ENCODE measurements at places on chromosomes 12 and 14. TPM values are rescaled to one million over a fixed set of nuclear protein-coding genes. Genes with fewer than 3 reads are reported as not detected.

DNA sequence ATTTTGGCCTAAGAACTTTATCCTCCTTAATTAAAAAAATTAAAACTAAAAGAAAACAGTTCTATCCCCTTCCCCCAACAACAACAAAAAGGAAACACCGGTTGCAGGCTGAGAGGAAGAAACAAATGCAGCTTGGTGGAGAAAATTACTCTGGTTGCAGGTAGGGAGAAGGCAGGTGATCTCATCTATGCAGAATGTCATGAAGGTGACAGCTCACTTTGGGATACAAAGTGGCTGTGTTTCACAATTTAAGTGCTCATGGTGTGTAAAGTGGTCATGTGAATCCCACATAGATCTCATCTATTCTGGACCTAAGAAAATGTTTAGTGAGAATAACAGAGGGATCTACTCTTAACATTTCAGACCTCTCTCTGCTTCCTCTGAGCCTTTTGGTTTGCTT is 219.7 kb upstream of the PKP2 start:
- H3K27me3 ChIP-seq, result no peaks in the 10 kb centered on the region
- H3K4me1 ChIP-seq, result no peaks in the 10 kb centered on the region

DNA sequence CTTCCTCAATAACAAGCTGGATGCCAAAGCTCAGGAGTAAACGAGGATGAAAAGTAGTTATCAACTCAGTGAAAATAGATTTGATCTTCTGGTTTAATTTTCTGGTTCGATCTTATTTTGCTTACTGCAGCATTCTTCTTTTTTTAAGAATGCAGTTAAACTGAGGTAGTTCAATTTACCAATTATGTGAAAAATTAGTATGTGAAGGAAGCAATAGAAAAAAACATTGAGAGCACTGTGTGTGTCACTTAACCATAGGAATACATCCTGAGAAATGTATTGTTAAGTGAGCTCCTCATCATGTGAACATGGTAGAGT is 111.4 kb upstream of the TSPAN8 start:
- no peaks in the 10 kb centered on the region for H3K4me1 ChIP-seq
- H3K27me3 ChIP-seq, result no peaks in the 10 kb centered on the region
- H3K27ac ChIP-seq, result no peak overlapping the region
- H3K36me3 ChIP-seq, result no peaks in the 10 kb centered on the region
- no peak for DNase-seq
- no peak overlapping the region for H3K4me3 ChIP-seq

DNA sequence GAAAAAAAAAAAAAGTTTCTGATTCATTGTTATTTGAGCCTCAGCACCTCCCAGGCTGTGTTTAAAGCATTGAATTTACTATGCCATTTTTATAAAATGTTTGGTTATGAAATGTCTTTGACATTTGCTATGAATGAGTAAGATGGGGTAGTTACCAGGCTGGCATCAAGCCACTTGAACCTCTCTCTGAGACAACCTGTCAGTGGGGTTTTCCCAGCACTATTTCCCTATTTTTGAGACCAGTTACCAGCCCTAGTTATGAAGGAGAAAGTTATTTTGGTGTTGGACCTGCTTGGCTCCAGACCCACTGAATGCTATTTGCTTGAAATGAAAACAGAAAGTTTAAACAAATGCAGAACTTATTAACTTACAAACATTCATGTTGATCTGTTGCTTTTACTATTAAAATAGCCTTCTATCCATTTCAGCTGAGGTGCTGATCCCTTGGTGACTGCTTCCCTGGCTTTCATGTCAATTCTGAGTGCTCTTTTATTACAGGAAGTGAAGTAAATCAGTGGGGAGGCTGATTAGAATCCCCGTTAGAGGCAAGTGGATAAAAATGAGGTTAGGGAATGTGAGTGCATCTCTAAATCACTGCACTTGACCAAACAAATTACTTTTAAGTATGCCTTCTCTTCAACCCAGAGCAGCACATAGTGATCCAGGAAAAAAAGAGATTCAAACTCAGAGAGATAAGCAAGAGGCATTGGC is 37.8 kb downstream of the LLPH start:
- H3K4me3 ChIP-seq, result no peak overlapping the region
- DNase-seq, result no peak
- no peaks in the 10 kb centered on the region for H3K27me3 ChIP-seq
- H3K4me1 ChIP-seq, result no peaks in the 10 kb centered on the region
- H3K27ac ChIP-seq, result no peak overlapping the region

DNA sequence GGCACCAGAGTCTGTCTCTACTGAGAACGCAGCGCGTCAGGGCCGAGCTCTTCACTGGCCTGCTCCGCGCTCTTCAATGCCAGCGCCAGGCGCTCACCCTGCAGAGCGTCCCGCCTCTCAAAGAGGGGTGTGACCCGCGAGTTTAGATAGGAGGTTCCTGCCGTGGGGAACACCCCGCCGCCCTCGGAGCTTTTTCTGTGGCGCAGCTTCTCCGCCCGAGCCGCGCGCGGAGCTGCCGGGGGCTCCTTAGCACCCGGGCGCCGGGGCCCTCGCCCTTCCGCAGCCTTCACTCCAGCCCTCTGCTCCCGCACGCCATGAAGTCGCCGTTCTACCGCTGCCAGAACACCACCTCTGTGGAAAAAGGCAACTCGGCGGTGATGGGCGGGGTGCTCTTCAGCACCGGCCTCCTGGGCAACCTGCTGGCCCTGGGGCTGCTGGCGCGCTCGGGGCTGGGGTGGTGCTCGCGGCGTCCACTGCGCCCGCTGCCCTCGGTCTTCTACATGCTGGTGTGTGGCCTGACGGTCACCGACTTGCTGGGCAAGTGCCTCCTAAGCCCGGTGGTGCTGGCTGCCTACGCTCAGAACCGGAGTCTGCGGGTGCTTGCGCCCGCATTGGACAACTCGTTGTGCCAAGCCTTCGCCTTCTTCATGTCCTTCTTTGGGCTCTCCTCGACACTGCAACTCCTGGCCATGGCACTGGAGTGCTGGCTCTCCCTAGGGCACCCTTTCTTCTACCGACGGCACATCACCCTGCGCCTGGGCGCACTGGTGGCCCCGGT is at the start of gene PTGDR:
Gene PTGDR (plus strand): TSS at position 198 of the 778 bp plus-strand sequence. CDS start 117 bp downstream, at position 315.
- DNase-seq, result peak; percentile 30
- peak within 1 kb of the TSS; percentile 54 for H3K4me3 ChIP-seq
- peaks cover 40% of the 10 kb centered on the region for H3K27me3 ChIP-seq
- peaks cover 16% of the 10 kb centered on the region for H3K4me1 ChIP-seq

- H3K36me3 ChIP-seq, result no peaks in the 10 kb centered on the region
- H3K27ac ChIP-seq, result no peak overlapping the region
- no peaks in the 10 kb centered on the region for H3K27me3 ChIP-seq
- no peak overlapping the region for H3K4me3 ChIP-seq
- H3K4me1 ChIP-seq, result no peaks in the 10 kb centered on the region
Measured at GRCh38 chr14:99133636-99134515, 138.1 kb downstream of the BCL11B start.

GRCh38 chr14:63342371-63342770 is 23.6 kb upstream of the GPHB5 start:
- DNase-seq, result no peak
- H3K4me3 ChIP-seq, result no peak overlapping the region
- no peak overlapping the region for H3K27ac ChIP-seq
- H3K27me3 ChIP-seq, result no peaks in the 10 kb centered on the region
- H3K4me1 ChIP-seq, result no peaks in the 10 kb centered on the region

DNA sequence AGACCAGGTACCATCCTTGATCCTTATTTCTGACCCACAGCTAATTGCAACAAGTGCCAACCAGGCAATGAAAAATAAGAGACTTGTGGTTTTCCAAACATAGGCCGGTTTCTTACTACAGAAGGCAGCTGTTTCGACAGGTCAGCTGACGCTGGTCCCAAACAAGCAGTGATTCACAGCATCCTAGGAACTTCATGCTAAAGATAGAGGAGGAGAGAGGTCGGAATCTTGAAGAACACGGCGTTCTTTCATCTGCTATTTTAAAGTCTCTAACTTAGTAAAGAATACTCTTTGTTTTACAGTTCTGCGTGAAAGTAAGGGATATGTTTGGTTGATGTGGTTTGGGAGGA is 28.1 kb upstream of the ADGRD1 start:
- H3K4me3 ChIP-seq, result no peak overlapping the region
- H3K27ac ChIP-seq, result no peak overlapping the region
- H3K36me3 ChIP-seq, result no peaks in the 10 kb centered on the region
- no peaks in the 10 kb centered on the region for H3K4me1 ChIP-seq
- no peak for DNase-seq

DNA sequence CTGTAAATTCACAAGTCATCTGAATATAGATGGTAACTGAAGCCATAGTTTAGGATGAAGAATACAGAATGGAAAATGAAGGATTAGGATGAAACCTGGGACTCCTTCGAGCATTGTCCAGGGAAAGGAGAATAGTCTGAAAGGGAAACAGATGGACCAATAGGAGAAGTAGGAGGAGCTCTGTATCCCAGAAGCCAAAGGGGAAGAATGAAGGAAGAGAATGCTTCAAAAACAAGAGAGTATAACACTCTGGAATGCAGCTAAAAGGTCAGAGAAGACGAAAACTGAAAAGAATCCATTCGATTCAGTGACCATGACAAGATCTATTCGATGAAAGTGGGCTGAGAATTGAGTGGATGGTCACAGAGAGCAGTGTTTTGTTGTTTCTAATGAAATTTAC is 1.0 kb downstream of the GMFB start:
- H3K4me3 ChIP-seq, result peak overlapping the region; percentile 92
- H3K4me1 ChIP-seq, result peaks cover 20% of the 10 kb centered on the region
- H3K27ac ChIP-seq, result peak overlapping the region; percentile 98

DNA sequence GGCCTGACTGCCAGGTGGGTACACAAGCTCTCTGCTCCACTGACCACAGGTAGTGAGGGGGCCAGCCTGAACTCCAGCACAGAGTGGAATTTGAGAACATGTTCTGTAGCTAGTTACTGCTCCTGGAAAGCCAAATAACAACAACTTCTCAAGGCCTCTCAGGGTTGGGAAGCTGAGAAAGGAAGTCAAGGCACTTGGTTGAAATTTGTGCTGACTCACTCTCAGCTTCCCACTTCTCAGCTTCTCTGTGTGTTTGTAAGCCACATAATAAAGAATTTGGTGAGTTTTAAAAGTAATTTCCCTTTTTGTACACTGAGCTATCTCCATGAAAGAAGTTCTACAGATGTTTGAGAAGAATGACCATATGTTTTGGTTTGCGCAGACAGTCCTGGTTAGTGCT is 234.9 kb downstream of the KTN1 start:
- DNase-seq, result no peak
- no peaks in the 10 kb centered on the region for H3K27me3 ChIP-seq
- no peak overlapping the region for H3K4me3 ChIP-seq
- no peaks in the 10 kb centered on the region for H3K4me1 ChIP-seq

DNA sequence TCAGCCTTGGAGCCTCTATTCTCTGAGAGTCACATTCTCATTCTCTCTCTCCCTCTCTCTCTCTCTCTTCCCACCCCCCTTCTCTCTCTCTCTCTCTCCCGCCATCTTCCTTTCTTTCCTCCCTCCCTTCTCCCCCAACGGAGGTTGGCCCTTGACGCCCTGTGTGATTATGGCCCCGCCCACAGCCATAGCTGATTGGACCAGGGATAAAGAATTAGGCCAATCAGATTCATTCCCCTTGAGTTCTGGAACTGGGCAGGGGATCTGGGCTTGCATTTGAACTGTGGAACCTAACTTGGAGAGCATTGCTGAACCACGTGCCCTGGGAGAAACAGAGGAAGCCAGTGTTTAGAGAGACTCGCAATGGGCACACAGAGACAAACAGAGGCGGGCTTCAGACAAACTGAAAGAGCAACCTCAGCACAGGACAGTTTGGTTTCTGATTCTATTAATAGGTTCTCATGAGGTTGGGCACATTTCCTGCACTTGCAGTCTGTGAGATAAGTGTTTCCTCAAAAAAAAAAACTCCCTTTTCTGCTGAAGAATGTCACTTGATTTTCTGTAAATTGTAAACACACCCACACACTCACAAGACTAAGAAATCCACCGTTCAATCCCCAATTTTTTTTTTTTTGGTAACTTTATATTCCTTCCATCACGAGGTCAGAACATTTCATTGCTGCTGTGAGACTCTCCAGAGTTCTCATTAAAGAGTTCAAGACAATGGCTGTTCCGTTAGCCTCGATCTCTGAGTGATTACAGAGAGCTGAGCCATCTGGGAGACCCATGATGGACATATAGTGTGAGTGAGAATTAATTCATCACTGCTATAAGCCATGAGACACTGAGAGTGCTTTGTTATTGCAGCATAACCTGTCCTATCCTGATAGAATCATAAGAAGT is 3.5 kb upstream of the P2RX7 start:
- H3K4me3 ChIP-seq, result no peak overlapping the region
- DNase-seq, result peak; percentile 81
- H3K36me3 ChIP-seq, result no peaks in the 10 kb centered on the region
- no peaks in the 10 kb centered on the region for H3K27me3 ChIP-seq
- H3K4me1 ChIP-seq, result peaks cover 50% of the 10 kb centered on the region
- peak overlapping the region; percentile 64 for H3K27ac ChIP-seq

- no peak overlapping the region for H3K4me3 ChIP-seq
- no peaks in the 10 kb centered on the region for H3K36me3 ChIP-seq
- H3K27me3 ChIP-seq, result no peaks in the 10 kb centered on the region
- H3K27ac ChIP-seq, result no peak overlapping the region
- no peaks in the 10 kb centered on the region for H3K4me1 ChIP-seq
- DNase-seq, result no peak
Measured at GRCh38 chr12:19778797-19779196, 339.5 kb downstream of the AEBP2 start.

DNA sequence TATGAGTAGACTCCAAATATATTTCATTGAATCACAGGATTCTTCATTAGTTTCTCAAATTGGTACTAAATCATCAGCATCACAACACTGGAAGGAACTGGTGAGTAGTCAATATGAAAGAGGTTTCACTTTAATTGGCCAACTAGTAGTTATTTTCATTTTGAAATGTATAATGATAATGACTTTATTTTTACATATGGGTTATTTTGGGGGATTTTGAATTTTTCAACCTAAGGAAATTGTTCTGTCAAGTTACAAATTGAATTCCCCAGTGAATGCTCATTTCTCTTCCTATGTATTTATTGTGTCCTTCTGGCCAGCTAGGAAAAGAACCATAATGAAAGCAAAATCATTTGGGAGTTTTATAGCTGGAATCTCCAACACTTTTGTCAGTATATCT is 174.2 kb upstream of the ATP2B1 start:
- no peaks in the 10 kb centered on the region for H3K27me3 ChIP-seq
- no peaks in the 10 kb centered on the region for H3K4me1 ChIP-seq
- DNase-seq, result no peak
- no peak overlapping the region for H3K27ac ChIP-seq
- no peaks in the 10 kb centered on the region for H3K36me3 ChIP-seq

ANKRD33 gene
- total RNA-seq, result not detected

PLEKHD1 gene
- total RNA-seq, result 0.55 TPM

DNAH10 gene
- not detected for total RNA-seq

All from stomach (tissue), 19 donors.